ENCODE measurements at places on chromosomes 7 and 10. TPM values are rescaled to one million over a fixed set of nuclear protein-coding genes. Genes with fewer than 3 reads are reported as not detected.

The CXCL12 gene
- 0.91 TPM for total RNA-seq

The TMEM213 gene
- total RNA-seq: not detected

The LRIT1 gene
- total RNA-seq: not detected

The ZNF37A gene
- 9.5 TPM for total RNA-seq

The CARD11 gene
- total RNA-seq: 10.8 TPM

The TEX47 gene
- not detected for total RNA-seq

The METTL27 gene
- total RNA-seq: 20.9 TPM

The GJD4 gene
- 0.29 TPM for total RNA-seq

The FAM25C gene
- not detected for total RNA-seq

The AKR1B15 gene
- total RNA-seq: not detected

GRCh38 chr7:151843181-151843580 is 33.7 kb downstream of the PRKAG2 start:
- no peak for DNase-seq

DNA sequence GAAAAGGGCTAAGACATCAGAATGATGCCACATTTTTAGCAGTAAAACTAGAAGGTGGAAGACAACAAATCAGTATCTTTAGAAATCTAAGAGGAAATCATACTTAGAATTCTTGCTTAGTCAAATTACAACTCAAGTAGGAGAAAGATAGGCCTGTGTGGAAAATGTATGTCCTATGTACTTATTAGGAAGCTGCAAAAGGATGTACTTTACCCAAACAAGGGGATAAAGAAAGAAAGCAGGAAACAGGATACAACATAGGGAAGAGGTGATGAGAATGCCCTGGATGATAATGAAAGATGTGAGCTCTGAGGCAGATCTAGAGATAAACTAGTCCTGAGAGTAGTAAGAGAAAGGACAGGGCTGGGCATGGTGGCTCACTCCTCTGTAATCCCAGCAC is 54.9 kb downstream of the RNLS start:
- DNase-seq: no peak

DNA sequence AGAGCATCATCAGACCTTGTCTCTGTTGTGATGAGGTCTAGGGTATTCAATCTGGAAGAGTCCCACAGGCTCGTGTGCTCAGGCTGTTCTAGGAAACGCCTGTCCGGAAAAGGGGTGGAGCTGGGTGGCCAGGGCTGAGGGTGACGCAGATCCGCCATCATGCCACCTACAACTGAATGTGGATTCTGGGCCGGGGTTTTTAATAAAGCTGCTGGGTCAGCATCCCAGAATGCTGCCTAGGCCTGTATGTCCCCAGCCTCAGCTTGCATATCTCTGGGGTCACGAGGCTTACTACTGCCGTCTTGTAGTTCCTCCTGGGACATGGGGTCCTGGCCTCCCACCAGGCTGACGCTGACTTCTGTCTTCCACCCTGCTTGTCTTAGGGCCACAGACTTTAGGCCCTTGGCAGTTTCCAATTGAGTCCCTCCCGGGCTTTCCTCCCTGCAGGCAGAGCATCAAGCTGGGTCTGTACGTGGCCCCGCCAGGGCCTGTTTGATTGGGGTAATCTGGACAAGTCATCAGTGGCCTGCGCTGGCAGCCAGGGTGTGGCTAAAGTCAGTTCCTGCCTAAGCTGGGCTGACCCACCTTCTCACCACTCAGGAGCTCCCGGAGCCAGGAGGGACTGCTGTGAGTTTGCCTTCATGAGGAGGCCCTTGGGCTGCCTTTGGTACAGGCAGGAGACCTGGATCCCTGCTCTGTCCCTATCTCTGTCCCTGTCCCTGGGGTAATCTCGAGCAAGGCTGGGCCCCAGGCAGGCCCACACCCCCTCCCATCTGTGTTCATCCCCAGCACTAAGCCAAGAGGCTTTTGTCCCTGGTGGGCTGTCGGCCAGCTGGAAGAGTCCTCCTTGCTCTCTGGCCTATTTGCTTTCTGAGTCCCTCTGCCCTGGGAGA is 79.9 kb downstream of the ZMIZ1 start:
- no peak for DNase-seq

- DNase-seq: no peak
Measured at GRCh38 chr10:121243609-121244241, 354.5 kb downstream of the FGFR2 start.

GRCh38 chr10:90075995-90076394 is 374.6 kb downstream of the KIF20B start:
- DNase-seq: no peak

GRCh38 chr7:4460597-4460996 is 221.5 kb upstream of the FOXK1 start:
- no peak for DNase-seq

GRCh38 chr7:159070431-159071148 is 74.1 kb downstream of the VIPR2 start:
- no peak for DNase-seq

GRCh38 chr10:88115407-88115806 is 252.0 kb downstream of the PTEN start:
- no peak for DNase-seq

DNA sequence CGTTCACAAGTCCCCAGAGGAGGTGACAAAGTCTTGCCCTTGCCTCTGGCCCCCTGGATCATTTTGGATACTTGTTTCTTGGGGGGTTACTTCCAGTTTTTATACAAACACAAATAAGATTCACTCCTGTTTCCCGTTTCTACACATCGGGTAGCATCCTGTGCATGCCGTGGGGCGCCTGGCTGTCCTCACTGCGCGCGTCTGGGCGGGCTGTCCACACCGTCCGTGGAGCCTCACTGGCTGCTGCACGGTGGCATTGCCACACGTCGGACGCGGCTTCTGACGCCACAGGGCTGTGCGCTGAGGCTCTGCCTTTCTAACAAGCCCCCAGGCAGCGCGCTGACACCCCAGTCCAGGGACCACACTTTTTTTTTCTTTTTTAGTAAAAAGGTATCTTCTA is 18.4 kb downstream of the BNIP3 start:
- DNase-seq: no peak

DNA sequence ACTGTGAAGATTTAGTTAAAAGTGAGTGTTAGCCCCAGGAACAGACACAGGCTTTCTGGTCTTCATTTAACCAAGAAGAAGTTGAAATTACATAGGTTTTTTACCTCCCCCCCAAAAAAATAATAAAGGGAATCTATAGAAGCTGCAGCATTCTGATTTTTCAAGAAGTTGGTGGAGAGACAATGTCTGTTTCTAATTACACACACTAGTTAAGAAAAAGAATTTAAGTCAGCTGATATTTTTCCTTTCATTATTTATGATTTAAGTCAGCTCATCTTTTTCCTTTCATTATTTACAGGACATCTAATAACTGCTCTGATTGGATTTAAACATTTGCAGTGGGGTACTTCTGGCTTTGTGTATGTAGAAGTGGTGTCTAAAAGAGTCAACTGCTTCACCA is 201.4 kb upstream of the NRP1 start:
- DNase-seq: no peak

- no peak for DNase-seq
Measured at GRCh38 chr10:30371954-30372353, 22.9 kb upstream of the MTPAP start.

- no peak for DNase-seq
Measured at GRCh38 chr10:59582780-59583179, 126.9 kb downstream of the SLC16A9 start.

DNA sequence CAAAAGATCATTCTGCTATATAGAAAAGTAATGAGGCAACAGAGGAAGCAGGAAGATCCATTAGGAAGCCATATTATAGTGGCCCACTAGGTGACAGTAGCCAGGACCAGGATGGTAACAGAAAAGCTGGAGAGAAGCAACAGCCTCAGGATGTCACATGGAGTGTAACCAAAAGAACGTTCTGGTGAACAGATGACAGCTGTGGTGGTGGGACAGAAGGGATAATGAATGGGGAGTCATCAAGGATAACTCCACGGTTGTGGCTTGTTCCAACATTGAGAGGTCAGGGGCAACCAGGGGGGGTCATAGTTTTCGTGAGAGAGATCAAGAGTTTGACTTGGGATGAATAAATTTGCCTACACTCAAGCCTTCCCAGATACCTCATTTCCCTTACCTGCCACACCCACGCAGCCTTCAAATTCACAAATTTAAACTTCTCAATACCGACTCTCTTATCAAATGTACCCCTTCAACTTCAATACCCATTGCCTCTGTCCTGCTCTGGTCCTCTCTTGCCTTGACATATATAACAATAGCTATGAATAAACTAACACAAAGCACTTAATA is 9.3 kb downstream of the TBL2 start:
- DNase-seq: no peak

GRCh38 chr10:106559442-106559841 is 605.1 kb downstream of the SORCS1 start:
- no peak for DNase-seq

- no peak for DNase-seq
Measured at GRCh38 chr10:17512341-17513001, 58.1 kb upstream of the ST8SIA6 start.

DNA sequence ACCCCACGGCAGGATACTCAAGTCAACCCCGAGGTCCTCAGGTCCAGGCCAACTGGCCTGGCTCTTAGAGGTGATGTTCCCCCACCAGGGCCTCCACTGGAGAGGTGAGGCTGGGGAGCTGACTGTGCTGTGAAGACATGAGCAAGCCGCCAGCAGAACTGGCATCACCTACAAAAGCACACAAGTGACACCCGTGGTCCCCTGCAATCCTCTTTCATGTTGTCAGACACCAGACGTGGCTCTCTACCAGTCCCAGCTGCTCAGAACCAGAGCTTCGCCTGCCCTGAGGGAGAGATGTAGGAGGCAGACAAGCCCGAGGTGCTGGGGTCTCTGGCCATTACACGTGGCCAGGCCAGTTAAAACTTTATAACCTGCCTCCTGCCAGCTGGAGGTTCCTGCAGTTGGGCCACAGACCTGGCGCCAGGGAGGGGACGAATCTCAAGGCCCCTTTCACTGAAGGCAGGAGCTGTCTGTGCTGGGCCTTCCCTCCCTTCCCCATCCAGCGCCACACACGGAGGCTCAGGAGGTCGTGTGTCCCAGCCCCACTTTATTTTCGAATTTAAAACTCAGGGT is 2.2 kb downstream of the COMTD1 start:
- no peak for DNase-seq

GRCh38 chr7:29360633-29361625 is 166.4 kb downstream of the CHN2 start:
- DNase-seq: no peak

DNA sequence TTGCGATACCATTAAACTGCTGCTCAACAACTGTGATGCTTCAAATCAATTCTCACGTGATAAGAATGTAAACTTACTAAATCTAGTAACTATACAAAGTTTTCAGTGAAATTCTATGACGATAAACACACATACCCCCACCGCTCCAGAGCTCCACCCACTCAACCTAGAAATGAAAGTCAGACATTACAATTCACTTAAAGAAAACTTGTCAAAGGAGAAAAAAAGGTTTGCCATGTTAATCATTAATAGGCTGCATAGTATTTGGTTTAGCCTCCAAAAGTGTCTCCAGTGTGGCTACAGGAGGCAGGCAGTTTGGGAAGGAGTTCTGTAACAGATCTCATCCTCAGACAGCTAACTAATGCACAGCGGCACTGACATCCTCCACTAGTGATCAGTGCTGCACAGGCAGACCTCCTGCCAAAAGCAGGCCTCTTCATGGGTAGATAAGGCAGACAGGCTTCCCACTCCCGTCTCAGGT is 3.1 kb downstream of the HERPUD2 start:
- no peak for DNase-seq

DNA sequence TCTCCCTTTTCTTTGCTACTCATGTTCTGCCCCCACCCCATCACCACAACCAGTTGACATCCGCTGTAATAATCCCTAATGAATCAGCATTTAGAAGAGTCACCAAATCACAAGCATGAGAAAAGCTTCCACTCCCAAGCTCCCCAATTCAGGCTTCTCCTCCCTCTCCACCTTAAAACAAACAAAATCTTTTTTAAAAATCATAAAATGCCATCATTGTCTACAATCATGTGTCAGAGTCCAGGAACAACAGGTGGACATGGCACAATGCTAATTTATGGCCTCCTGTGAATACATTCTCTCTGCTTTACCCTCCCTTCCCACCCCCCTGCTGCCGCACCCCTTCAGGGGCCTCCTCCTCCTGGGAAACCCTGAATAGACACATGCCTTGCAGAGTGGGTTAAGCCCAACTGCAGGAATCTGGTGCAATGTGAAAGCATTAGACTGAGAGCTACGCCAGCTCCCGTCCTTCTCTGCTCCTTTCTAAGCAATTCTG is 3.7 kb downstream of the LRRC4 start:
- no peak for DNase-seq

DNA sequence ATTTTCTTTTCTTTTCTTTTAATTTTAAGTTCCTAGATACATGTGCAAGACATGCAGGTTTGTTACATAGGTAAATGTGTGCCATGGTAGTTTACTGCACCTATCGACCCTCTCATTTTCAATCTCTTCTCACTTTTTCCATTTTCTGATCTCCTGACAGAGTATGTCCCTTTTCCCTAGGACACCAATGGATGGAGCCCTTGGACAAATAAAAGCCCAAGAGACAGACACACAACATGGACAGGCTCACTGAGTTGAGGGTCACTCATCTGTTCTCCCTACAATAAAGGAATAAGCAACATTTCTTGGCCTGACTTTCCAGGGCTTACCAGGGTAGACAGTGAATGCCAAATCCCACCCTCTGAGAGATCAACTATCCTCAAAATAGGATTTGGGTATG is 15.2 kb upstream of the UBE2D1 start:
- DNase-seq: no peak

DNA sequence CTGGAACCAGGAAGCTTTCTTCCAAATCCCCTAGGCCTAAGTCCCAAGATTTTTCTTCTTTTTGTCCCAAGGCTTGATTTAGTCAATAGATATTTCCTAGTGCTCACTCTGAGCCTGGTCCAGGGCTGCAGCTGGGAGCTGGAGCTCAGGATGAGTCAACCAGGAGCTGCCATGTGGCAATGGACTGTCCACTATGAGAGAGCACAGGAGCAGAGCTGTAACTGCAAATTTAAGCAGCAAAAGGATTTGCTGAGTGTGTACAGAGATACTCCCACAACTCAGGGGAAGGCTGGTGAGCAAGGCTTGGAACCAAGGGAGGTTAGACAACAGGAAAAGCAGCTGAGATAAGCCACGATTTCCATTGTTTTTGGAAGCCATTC is 92.1 kb upstream of the CXCL12 start:
- no peak for DNase-seq

- peak; percentile 57 for DNase-seq
Measured at GRCh38 chr10:17286562-17287550, 58.8 kb downstream of the VIM start.

DNA sequence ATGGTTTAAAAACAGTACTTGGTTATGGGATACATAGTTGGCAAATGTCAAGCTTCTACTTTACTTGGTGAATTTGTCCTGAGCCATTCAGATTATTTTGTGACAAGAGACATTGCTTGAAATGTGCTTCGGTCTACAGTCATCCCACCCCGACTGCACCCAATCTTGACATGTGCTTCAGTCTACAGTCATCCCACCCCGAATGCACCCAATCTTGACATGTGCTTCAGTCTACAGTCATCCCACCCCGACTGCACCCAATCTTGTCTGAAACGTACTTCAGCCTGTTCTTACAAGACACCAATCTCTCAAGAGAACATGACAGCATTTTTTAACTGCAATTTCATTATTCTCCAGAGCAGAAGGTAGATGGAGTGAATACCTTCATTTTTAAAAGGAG is 47.8 kb downstream of the PRKCQ start:
- no peak for DNase-seq

All from endodermal cell (in vitro differentiated cells).